ENCODE measurements at places on chromosomes 7 and 10.

- DNase-seq, result no peak
Observed at GRCh38 chr10:95315509-95315908, 24.7 kb upstream of the PDLIM1 start.

DNA sequence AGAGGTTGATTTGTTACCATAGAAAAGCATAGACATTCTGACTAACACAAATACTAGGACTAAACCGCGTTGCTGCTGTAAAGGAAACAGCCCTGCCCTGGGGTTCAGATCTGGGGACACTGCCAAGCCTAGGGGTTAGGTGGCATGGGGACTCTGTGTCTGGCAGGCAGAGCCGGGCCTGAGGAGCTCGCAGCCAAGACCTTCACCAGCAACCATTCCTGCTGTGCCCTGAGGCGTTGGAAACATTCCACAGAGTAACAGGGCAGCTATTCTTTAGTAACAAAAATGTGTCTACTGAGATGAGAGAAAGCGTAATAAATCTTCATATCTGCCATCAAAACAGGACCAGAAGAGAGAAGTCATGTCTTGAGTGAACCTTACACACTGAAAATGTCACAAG is 280.5 kb downstream of the POM121L12 start:
- DNase-seq, result no peak

DNA sequence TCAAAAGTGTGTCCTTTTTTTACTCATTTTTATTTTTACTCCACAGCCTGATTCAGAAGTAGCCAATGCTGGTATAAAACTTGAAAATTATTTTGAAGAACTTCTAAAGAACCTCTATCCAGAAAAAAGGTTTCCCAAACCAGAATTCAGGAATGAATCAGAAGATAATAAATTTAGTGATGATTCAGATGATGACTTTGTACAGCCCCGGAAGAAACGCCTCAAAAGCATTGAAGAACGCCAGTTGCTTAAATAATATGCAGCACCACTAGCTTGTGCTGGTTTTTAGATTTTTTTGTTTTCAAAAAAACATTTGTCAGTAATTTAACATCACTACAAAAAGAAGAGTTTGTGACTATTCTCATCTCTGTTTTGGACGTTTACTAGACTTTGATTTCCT is 116.5 kb downstream of the SVOPL start:
- no peak for DNase-seq

- DNase-seq, result no peak
Observed at GRCh38 chr10:51857305-51857704, 157.9 kb upstream of the CSTF2T start.

- peak; percentile 56 for DNase-seq
Observed at GRCh38 chr7:150428671-150429451, 21.6 kb upstream of the GIMAP8 start.

DNA sequence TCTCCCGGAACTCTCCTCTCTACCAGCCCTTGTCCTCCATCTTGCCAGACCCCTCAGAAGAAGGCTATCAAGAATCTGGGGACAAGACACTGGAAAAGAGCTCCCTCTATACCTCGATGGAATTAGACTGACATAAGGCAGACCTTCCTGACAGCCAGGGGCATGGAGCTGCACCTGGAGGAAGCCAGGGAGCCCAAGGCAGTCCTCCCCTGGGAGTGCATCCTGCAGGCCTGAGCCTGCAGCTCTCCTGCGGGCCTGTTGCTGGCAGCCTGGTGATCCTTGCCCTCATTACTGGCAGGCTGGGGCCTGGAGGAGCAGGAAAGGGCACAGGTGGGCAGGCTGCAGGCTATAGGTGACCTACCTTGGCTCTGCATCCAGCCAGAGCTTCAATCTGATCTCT is 323.4 kb downstream of the GRID1 start:
- no peak for DNase-seq

GRCh38 chr7:128908750-128909624 is 1.5 kb downstream of the KCP start:
- DNase-seq, result no peak

GRCh38 chr10:718143-718700 is 28.8 kb upstream of the DIP2C start:
- DNase-seq, result no peak

- DNase-seq, result no peak
Observed at GRCh38 chr7:149050941-149051340, 22.6 kb upstream of the PDIA4 start.

DNA sequence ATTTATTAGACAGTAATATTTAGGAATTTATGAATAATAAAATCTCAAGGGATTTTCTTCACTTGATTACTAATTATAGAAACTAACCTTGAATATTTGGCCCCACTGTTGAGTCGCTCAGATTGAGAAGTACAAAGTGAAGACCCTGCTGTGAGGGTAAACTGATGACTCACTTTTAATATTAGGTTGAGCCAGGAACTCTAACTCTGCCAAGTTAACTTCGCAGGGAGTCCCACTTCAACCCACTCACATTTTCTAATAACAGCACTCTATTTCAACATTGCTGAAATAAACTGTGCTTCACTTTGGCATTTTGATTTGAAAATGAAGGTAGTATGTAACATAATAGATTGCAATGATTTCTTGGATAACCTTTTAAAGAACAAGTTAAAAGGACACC is 200.7 kb downstream of the POLR1F start:
- no peak for DNase-seq

GRCh38 chr10:61950449-61951143 is 49.1 kb downstream of the ARID5B start:
- no peak for DNase-seq

GRCh38 chr10:71437537-71438092 is 40.9 kb downstream of the CDH23 start:
- no peak for DNase-seq

DNA sequence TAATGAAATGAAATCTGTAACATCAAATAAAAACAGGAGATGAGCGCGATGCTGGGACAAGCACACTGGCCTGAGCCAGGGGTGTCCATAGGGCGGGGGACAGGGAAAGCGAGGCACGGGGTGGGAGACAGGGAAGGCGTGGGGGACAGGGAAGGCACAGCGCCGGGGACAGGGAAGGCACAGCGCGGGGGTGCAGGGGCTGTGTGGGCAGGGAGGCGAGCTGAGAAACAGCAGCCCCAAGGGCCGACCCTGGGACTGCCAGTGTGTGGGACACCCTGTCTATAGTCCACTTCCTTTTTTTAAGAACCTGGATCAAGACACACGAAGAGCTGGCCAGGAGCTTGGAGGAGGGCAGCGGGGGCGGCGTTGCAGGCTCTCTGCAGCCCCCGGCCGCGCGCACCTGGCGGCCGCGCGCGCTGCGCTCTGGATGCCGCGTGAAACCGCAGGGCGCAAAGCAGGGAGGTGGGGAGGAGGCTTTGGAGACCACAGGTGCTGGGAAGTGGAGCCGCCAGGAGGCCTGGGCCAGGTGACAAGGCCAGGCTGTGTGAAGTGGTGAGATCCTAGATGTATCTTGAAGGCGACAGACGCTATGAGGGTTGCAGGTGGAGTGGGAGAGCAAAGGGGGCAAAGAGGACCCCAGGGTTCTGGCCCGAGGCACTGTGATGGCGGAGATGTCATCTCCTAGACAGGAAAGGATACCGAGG is 157.7 kb downstream of the COBL start:
- DNase-seq, result no peak

DNA sequence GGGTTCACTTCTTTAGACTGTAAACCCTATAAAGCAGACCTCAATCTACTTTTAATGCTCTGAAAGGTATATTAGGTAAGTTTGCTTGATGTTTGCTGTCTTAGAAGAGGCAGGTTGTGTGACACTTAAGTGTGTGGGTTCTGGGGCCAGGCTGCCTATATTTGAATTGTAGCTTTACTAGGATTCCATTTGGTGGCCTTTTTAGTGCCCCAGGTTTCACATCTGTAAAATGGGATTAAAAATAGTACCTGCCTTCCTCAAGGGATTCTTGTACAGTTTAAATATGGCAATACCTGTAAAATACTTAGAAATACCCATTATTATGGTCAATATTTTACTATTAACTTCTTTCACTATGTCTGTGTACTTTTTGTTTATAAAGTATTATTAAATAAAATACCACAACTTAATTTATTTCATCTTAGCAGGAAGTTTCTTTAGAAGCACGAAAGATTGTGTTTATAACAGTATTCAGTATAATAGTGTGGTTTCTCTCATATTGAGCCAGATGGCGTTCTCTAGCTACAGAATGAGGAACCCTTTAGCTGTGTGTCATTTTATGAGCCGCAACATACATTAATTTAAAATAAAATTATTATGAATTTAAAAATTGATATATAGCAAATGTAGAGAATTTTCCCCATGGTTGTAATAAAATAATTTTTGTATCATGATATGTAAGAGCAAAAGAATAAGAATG is 94.2 kb downstream of the CDK14 start:
- DNase-seq, result no peak

- DNase-seq, result no peak
Observed at GRCh38 chr10:121268363-121268762, 329.9 kb downstream of the FGFR2 start.

- no peak for DNase-seq
Observed at GRCh38 chr10:104502907-104503306, 138.2 kb upstream of the SORCS3 start.

- no peak for DNase-seq
Observed at GRCh38 chr7:88311675-88312036, 5.0 kb upstream of the STEAP4 start.

DNA sequence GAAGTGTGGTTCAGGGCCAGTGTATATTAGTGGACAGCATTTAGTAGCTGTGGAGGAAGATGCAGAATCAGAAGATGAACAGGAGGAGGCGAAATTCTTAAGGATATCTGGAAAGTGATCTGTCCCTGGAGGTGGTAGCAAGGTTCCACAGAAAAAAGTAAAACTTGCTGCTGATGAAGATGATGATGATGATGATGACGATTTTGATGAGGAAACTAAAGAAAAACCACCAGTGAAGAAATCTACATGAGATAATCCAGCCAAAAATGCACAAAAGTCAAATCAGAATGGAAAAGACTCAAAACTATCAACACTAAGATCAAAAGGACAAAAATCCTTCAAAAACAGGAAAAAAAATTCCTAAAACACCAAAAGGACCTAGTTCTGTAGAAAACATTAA is 26.3 kb downstream of the TM9SF3 start:
- DNase-seq, result no peak

GRCh38 chr7:156993021-156993924 is 17.2 kb downstream of the MNX1 start:
- DNase-seq, result no peak

- no peak for DNase-seq
Observed at GRCh38 chr7:115748123-115748738, 282.3 kb downstream of the TFEC start.

DNA sequence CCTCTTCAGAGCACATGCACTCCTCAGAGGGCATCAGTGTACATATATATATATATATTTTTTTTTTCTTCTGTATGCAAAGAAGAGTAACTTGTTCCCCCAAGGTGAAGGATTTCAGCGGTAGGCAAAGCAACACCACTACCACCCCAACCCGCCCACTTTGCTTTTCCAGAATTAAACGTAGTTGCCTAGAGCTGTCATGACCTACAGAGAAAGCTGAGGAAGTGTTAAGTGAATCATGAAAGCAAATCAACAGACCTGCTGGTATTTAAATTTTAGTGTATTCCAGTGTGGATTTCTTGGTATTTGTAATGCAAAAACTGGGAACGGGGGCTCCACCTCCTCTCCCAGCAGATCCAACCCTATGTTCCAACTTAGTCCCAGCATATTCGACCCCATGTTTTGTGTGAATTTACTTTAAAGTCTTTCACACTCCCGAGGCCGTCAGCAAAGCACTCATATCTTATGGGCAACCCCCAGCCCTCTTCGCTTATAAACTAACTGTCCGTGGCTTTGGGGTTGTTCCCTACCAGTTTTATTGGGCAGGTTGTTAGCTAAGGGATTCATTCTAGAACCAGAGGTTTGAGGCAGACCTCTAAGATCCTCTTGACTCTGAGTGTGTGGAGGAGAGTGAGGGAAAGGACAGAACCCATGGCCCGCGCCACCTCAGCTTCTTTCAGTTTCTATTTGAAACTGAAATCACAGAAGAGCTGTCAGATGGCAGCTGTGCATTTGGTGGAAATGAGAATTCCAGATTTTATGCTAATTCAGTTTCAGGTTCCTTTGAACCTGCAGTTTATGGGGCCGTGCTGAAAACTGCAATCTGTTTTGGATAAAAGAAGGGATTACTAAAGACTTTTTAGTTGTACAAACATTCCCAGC is 450.2 kb upstream of the GALNT17 start:
- DNase-seq, result peak; percentile 55

All from activated CD8-positive, alpha-beta T cell treated with anti-CD3 and anti-CD28 coated beads, Interleukin-2, amount 10 ng/mL, durations not matched to agents 7 days and 5 days (primary cell).